ENCODE measurements at places on chromosomes 2 and 18.

- no peak for DNase-seq
Measured at GRCh38 chr2:33209976-33210375, 263.2 kb downstream of the LTBP1 start.

DNA sequence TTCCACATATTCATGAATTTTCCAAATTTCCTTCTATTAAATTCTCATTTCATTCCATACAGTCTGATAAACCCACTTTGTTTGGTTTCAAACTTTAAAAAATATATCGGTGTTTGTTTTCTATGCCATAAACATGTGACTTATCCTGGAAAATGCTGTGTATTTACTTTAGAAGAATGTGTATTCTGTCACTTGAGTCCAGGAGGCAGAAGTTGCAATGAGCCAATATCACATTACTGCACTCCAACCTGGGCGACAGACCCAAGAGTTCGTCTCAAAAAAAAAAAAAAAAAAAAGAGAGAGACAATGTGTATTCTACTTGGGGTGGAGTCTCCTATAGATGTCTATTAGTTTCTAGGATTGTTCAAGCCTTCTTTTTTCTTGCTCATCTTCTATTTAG lies 31.8 kb downstream of the MBD5 start:
- DNase-seq: no peak

DNA sequence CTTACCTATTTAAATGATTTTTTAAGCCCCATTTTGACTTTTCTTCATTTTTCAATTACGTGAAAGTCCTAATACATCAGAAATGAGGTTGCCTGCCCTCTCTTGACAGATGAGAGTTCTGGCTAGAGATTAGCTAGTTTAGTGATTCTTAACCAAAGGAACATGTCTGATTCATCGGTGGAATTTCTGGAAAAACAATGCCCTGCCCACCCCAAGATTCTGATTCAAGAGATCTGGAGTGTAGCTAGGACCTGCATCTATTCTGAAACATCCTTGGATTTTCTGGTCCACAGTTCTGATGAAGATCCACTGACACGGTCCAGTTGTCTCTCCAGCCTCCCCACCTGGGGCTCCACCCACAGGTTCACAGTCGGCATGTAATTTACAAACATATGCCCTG lies 111.2 kb downstream of the KLF7 start:
- no peak for DNase-seq

DNA sequence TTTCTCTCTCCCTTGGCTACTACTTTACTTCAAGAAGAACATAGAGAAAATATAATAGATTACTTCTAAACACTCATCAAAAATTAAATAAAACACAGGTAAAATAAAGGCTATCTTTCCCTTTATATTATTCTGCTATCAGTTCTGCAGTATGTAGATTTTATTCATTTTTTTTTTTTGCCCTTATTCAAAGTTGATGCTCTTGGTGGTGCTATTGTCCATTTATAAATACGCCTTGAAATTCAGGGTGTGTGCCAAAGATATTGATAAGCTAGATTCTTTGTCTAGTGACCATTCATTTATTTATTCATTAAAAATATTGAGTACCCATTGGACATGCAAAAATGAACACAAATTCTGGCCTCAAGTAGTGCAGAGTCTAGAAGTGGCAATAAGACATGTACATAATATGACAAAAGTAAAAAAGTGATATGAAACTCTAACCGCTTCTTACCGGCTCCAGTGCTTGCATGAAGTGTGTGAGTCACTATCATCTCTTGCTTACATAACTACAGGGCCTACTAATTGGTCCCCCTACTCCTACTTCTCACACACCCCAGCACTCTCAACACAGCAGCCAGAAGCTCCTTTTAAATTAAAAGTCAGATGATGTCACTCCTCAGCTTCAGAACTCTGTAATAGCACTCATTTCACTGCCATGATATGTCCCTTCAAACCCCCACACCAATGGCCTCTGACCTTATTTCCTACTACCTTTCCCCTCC lies 208.3 kb upstream of the FANCL start:
- no peak for DNase-seq

DNA sequence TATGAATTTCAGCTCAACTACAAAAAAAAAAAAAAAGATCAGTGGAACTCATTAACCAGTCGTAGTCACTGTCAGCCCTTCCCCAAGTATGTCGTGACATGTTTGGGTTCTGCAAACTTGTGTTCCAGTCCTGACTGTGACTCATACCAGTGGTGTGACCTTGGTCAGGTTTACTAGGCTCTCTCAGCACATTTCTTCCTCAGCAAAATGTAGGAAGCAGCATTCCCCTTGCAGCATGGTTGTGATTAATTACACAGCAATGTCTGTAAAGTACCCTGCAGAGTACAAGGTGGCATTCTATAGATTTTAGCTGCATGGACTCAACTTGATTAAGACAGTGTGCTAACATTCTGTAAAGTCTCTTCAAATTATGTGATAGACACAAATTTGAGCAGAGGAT lies 156.9 kb downstream of the LAMA1 start:
- peak; percentile 81 for DNase-seq

DNA sequence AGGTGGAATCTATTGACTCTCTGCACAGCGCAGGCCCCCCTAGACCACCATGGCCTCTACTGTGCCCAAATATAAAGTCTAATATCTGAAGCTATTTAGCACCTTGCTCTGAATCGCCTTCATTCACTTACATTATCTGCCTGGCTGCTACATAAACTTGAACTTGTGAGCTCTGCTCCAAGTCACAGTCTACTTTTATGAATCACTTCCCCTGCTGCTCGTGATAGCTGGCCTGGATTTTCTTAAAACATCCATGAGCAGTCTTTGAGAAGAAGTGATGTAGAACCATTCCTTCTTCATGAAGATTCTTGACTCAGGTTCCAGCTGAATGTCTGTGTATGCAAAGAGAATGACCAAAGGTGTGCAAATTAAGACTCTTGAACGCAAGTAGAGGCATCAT lies 359.5 kb downstream of the RND3 start:
- no peak for DNase-seq

DNA sequence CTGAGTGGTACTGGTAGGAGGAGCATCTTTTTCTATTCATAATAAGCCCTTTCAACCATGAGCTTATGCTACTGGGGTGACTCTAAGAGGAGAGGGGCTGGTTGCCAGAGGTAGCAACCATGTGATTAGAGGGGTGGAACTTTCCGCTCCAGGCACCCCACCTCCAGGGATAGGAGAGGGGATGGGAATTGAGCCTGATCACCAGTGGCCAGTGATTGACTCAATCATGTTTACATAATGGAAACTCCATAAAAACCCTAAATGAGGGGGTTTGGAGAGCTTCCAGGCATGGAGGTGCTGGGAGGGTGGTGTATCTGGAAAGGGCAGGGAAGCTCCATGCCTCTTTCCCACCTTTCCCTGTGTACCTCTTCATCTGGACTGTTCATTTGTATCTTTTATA lies 46.6 kb upstream of the RHOB start:
- no peak for DNase-seq

- DNase-seq: no peak
Measured at GRCh38 chr18:3074087-3074486, 61.1 kb upstream of the LPIN2 start.

GRCh38 chr2:108412995-108413710 lies 35.4 kb downstream of the SULT1C4 start:
- DNase-seq: peak; percentile 94

DNA sequence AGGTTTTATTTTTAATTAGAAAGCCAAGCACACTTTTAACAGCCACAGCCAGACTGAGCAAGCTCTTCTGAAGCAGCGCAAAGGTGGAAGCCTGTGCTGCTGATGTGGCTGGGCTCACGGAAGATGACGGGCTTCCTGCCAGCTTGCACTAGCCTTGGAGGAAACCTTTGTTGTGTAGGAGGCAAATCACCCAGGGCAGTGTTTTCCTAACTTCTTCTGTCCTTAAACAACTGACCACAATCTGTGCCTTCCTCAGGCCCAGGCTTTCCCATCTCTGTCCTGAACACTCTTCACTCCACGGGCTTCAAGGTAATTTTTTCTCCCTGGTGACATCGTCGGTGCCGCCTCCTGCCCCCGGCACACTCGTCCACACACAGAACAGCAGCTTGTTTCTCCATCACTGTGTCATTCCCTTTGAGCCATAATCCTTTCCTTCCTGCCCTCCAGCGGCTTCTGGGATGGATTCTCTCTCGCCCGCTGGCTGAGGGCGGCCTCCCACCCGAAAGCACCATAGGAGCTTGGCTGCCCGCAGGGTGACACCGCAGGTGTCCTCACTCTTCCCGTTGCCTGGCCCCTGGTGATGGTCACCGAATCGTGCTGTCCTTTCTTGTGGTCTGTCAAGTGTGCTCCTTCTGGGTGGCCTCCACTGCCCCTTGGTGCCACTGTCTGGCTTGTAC lies 31.1 kb upstream of the INHBB start:
- no peak for DNase-seq

- no peak for DNase-seq
Measured at GRCh38 chr18:58654896-58655614, 16.2 kb upstream of the MALT1 start.

DNA sequence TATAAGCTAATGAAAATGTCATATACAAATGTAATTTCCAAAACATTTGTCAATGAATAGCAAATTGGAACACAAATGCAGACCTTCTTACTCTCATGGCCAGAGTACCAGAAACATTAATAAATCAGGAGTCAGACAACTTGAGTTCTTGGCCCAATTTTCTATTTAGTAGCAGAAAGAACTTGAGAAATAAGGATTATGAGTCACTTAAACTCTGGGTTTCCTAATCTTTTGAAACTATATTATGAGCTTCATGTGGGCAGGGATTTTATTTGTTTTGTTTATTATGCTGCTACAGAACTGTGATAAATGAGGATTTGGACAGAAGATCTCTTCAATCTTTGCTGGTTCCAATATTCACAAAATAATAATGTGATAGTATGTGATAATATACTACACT lies 686.7 kb downstream of the NR4A2 start:
- DNase-seq: no peak

DNA sequence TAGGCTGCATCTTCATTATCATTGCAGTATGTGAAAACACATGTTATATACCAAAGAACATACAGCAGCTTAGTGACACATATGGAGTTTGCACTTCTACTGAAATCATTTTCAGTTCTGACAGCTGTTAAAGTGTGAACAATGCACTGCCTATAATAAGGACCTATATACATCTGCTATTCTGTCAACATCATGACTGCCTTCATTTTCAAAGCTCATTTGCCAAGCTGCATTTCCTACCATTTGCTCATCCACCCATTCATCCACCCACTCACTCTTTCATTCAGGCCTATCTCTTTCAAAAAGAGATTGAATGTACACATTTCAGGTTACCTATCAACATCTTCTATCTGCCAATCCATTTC lies 81.7 kb upstream of the STK17B start:
- DNase-seq: no peak

- no peak for DNase-seq
Measured at GRCh38 chr2:11749646-11750349, 3.4 kb downstream of the LPIN1 start.

DNA sequence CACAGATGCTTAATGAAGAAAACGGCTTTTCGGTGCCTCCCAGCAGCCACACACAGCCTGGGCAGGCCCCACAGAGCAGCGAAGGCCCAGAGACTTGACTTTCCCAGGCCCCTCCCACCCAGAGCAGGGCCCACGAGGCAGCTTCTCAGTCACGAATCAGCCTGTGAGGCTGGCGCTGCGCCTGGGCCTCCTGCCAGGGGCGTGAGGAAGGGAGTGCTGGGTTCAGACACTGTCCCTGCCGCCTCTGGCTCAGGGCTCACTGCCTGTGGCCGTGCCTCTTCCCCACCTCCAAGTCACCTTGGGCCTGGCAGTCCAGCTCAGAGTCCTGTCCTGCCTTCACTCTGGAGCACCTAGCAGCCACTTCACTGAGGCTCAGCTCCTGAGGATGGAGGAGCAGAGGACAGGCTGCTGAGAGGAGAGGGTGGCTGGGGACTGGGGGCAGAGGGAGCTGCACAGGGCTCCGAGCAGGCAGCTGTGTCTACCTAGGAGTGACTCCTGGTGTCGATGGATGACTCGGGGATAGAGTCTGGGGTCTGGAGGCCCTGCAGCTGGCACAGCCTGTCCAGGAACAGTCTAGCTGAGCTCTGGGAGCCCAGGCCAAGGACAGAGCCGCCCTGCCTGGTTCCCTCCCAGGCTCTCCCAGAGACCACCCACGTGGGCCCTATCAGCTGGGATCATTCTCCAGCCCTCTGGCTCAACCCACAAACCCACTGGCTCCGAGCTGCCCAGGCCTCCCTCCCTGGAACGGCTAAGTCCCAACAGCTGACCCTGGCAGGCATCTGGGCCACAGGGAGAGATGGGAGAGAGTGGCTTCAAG lies 36.4 kb upstream of the FOSL2 start:
- peak; percentile 11 for DNase-seq

- no peak for DNase-seq
Measured at GRCh38 chr2:64631771-64632170, 21.9 kb downstream of the SERTAD2 start.

DNA sequence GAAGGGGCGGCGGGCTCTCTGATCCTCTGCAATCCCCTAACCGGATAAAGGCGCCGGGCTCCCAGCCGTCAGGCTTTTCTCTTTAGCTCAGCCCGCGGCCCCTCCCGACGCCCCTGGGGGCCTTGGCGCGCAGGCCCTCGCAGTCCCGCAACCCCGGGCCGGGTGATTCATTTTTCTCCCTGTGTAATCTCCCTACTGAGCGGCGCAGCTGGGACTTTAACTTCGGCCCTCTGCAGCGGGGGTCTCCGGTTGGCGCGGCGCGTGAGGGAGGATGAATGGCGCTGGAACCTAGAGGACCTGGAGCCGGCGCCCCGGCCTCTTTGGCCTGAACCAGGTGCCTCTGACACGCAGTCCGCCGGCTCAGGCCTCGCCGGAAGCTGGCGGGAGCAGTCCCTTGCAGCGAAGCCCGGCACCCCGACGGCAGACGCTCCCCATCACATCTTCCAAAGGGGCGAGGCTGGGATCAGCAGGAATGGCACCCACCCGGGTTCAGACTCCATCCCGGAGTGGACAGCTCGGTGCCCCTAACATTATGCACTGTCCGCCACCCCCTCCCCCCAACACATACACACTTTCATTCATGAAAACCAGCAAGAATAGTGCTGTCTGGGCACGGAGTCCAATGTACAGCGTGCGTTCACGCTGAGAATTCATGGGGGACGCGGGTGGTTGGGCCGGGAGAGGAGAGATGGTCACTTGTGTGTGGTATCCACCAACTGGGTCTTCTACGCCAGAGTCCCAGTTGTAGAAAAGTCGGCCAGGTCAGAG lies 1.2 kb downstream of the CNGA3 start:
- DNase-seq: no peak

DNA sequence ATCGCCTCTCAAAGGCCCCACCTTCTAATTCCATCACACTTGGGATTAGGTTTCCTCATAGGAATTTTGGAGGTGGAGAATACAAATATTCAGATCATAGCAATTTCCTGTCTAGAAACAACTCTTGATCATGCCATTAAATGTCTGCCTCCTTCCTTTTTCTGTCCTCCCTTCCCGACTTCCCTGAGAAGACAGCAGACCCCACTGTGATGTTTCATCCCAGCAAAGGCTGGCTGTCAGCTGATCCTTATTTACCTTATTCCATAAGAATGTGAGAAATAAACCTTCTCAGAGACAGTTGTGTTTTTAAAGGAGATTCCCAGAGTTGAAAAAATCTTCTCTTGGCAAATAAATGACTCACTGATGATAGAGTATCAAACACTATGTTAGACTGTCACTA lies 133.9 kb downstream of the TDRD15 start:
- no peak for DNase-seq

GRCh38 chr18:58761241-58761969 lies 90.1 kb downstream of the MALT1 start:
- DNase-seq: no peak

Data from keratinocyte (primary cell).